ENCODE measurements at places on chromosomes 11 and 22.

DNA sequence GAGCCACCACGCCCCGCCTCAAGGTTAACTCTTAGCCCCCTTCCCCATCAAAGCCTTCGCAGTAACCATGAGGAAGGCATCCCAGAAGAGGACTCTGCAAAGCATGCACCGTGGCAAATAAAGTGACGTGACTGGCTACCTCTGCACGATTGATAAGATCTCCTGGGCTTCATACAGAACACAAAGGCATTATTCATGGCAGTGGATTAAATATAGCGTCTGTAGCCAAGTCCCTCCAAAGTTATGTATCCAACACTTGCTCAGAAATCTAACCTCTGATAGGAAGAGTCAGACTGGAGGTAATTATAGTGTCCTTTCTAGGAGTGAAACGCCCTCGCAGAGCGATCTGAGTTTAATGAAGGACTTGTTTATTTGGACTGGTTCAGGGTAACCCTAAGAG lies 22.4 kb downstream of the CPT1A start:
- DNase-seq: no peak

DNA sequence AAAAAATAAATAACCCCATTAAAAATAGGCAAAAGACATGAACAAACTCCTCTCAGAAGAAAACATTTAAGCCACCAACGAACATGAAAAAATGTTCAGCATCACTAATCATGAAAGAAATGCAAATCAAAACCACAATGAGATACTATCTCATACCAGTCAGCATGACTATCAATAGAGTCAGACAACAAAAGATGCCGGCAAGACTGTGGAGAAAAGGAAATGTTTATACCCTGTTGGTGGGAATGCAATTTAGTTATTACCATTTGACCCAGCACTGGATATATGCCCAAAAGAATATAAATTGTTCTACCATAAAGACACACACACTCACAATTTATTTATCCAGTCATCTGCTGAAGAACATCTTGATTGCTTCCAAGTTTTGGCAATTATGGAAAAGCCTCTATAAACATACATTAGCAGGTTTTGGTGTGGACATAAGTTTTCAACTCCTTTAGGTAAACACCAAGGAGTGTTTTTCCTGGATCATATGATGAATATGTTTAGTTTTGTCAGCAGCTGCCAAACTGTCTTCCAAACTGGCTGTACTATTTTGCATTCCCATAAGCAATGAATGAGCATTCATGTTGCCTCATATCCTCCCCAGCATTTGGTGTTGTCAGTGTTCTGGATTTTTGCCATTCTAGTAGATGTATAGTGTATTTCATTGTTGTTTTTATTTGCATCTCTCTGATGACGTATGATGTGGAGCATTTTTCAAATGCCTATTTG lies 28.0 kb downstream of the OR8D1 start:
- DNase-seq: no peak

DNA sequence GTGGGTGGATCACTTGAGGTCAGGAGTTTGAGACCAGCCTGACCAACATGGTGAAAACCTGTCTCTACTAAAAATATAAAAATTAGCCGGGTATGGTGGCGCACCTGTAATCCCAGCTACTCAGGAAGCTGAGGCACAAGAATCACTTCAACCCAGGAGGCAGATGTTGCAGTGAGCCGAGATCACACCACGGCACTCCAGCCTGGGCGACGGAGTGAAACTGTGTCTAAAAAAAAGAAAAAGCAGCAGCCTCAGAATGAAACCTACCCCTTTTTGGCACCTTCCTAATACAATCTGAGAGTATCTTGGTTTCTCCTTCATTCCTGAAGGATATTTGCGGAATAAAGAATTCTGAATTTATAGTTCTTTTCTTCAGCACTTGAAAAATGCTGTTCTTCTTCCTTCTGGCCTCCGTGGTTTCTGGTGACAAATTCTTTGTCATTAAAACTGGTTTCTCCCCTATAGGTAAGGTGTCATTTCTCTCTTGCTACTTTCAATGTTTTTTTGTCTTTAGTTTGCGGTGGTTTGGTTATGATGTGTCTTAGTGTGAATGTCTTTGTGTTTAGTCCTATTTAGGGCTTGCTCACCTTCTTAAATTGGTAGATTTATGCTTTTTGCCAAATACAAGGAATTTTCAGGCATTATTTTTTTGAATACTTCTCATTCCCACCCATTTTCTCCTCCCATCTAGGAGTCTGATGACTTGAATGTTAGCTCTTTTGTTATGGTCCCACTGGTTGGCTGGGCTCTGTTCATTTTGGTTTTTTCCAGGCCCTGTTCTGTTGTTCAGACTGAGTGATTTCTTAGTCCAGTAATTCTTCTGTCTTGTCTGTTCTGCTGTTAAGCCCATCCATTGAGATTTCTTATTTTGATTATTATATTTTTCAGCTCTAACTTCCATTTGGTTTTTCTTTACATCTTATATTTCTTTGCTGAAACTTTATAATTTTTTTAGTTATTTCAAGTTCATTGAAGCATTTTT lies 15.4 kb downstream of the ASRGL1 start:
- DNase-seq: no peak

DNA sequence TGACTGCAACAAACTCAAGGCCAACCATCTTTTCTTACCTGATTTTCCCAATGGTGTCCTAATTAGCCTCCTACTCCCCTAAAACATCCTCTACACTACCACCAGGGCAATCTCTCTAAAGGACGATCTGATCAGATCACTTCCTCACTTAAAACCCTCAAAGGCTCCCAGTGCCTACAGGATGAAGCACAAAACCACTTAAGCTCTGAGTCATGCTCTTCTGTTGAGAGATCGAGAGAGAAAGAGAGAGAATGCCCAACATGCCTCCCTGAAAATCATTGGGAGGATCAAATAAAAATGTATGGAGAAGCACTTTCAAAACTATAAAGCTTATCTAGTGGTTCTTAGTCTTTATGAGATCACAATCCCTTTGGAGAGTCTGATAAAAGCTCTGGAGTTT lies 171.1 kb downstream of the CADM1 start:
- no peak for DNase-seq

DNA sequence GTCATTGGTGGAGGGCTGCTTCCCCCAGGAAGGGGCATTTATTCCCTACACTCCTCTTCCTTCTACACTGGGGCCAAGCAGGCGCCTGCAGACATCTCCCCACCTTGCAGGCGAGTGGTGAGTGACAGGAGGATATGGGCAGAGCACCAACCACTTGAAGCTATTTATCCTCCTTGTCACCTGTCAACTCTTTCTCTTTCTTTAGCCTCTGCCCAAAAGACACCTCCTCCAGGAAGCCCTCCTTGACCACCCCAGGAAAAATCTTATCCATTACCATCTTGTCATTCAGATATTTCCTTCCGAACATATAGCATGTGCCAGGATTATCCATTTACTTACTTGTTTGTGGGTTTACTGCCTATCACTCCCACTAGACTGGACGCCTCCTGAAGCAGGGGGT lies 362.4 kb downstream of the MN1 start:
- DNase-seq: no peak

DNA sequence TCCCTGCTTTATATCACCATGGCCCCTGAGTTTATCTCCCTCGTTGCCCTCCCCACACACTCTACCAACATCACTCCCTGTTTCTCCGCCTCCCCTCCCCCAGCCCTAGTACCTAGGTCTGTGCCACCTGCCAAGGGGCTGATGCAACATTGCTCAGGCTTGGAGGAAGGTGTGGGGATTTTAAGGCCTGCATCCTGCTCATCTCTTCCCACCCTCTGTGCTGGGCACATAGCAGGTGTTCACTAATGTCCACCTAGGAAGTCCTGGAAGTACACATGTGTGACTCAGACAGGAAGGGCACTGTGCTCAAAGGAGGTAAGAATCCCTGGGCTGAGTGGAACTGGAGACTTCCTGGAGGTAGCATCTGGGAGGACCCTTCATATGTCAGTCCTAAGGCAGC lies 37.0 kb downstream of the PDE2A start:
- no peak for DNase-seq

- DNase-seq: no peak
Observed at GRCh38 chr11:84164728-84165127, 878.6 kb upstream of the CCDC90B start.

DNA sequence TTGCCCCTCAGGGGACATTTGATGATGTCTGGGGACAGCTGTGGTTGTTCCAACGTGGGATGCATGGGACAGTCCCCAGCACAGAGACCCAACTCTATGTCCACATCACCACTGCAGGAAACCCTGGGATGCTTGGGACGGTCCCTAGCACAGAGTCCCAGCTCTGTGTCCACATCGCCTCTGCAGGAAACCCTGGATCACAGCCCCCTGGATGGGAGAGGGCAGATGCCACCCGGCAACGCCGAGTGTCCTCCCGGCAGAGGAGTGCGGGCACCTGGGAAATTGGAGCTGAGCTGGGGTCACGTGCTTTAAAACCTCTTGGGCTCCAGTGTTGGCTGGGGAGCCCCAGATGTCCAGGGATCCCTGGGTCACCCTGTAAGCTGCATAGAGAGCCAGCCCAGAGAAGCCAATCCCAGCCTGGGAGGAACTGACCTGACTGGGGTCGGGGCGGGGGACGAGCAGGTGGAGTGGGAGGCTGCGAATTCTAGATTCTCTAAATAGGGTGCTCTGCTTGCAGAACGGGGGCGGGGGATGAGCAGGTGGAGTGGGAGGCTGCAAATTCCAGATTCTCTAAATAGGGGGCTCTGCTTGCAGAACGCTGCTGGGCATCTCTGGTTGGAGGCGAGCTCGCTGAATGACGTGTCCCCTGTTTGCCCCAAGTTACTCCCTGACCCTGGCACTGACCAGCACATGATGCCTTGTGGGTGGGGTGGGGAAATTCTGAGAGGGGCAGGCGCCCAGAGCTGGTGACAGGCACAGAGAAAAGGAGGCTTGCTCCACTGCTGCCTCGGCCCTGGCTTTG lies 1197.8 kb downstream of the BRD1 start:
- no peak for DNase-seq

DNA sequence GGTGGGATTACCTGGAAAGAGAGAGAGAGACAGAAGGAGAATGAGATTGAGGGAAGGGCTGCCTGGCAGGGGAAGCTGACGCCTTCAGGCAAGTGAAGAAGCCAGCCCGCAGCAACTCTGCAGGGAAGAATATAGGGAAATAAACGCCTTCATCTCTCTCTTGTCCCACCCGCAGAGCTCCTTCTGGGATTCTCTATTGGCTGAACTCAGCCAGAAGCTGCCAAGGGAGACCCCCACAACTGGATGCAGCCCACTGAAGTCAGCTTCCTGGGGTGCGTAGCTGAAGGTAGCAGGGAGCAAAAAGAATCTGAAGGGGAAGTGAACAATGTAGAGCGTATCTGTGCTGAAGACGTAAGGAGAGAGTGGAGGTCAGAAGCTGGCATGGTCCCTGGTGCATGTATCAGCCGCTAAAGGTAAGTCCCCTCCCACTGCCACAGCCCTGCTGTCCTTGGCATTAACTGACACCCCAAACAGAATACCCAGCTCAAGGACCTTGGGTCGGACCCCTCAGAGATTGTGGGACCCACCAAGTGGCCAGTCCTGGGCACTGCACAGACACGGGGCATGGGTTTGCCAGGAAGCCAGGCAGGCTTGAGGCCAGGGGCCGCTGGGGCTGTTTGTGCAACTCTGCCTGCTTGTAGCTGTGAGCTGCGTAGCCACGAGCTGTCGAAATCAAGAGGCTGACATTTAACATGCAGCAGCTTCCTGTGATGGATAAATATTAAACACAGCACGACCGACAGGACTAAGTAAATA lies 469.9 kb downstream of the MN1 start:
- DNase-seq: peak; percentile 76

DNA sequence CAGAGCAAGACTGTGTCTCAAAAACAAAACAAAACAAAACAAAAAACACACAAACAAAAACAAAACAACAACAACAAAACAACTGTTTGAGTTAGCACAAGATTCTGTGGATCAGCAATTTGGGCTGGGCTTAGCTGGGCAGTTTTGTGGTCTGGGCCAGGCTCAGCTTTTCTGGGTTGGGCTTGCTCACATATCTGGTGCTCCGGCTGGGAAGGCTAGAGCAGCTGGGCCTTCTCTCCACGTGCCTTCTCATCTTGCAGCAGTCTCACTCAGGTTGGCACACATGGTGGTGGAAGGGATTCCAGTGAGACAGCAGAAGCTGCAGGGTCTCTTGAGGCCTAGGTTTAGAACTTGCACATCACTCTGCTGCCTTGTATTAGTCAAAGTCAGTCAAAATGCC lies 35.7 kb downstream of the EIF3F start:
- no peak for DNase-seq

GRCh38 chr11:2277933-2278523 lies 7.6 kb upstream of the ASCL2 start:
- no peak for DNase-seq

GRCh38 chr11:70556884-70557741 lies 158.8 kb downstream of the CTTN start:
- no peak for DNase-seq

GRCh38 chr11:104432981-104433380 lies 269.0 kb upstream of the PDGFD start:
- no peak for DNase-seq

DNA sequence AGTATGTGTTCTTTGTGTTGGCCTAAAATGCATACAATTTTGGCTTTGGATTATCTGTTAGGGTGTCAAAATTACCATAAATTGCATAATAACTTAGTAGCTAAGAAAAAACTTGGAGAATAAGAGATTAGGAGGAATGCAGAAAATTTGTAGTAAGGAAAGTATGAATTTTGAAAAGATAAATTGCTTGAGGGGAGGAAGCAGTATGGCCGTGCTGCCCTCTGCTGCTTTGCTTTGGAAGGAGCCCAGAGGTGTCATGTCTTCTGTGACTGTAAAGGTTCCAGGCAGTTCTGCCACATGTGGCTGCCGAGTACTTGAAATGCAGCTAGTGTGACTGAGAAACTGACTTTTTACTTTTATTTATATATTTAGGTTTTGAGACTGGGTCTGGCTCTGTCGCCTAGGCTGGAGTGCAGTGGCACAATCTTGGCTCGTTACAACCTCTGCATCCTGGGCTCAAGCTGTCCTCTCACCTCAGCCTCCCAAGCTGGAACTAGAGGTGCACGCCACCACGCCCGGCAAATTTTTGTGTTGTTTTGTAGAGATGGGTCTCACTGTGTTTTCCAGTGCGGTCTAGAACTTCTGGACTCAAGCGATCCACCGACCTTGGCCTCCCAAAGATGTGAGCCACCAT lies 1.8 kb downstream of the ADSL start:
- peak; percentile 64 for DNase-seq

DNA sequence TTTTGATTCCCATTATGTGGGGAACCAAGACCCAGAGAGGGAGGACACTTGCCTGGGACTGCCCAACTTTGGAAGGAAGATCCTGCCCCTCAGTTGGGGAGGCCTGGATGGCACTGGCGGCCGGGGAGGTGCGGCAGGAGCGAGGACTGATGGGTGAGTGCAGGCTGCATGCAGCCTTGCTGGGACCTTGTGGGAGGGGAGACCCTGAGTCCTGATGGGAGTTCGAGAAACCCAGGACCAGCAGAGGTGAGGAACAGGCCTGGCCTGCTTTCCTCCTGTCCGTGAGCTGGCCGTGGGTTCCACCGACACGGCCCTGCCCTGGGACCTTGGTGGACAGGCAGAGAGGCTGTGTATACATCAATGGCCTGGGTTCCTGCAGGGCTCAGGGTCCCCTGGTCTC lies 19.3 kb upstream of the SMIM38 start:
- DNase-seq: no peak
